ENCODE measurements at places on chromosomes 5 and 9.

- no peak for DNase-seq
Observed at GRCh38 chr9:103287361-103287760, 292.2 kb downstream of the CYLC2 start.

DNA sequence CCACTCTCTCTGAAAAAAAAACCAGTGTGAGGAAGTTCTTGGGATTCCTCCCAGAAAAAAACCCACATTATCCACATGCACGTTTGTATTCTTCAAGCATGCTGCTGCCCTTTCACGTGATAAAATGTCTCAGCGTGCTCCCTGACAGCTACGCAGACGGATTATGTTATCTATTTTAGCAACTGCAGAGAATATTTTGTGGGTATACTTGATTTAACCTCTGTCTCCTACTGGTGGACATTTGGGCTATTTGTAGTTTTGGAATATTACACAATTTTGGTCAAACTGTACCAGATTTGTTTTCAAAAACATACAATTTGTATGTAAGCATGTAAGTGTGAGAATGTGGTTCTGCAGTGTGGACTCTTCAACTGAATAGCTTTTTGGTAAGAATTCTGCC lies 10.7 kb downstream of the PRRC2B start:
- DNase-seq: no peak

DNA sequence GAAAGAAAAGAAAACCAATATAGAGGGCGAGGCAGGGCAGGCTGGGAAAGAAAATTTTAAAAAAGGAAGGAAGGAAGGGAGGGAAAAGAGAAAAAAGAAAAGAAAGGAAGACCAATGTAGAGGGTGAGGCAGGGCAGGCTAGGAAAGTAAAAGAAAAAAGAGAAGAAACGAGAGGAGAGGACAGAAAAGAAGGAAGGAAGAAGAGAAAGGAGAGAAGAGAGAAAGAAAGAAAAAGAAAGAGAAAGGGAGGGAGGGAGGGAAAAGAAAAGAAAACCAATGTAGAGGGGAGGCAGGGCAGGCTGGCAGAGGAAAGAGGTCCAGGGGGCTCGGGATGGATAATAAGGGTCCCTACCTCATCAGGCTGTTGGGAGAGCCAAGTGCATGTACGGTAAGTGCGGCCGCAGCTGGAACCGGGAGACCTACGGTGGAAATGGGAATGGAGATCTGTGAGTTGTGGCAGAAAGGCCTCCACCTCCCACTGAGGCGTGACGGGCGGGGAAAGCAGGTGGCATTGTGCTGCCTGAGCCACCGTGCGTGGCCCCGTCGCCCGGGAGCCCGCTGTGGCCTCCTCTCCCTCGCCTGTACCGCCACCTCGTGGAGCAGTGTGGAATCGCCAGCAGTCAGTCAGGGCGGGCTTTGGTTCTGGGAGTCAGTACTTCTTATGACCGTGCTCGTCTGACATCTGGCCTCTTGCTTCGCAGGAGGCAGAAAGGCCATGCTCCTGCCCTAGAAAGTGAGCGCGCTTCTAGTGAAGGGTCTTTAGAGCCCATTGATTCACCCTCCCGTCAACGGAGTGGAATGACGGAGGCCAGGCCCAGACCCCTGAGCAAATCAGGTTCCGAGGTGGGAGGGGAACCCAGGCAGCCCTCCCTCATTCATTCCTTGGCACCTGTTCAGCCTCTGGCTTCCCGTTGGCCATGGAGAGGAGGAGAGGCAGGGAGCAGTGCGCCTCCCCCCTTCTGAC lies 10.4 kb upstream of the NHP2 start:
- DNase-seq: peak; percentile 86

DNA sequence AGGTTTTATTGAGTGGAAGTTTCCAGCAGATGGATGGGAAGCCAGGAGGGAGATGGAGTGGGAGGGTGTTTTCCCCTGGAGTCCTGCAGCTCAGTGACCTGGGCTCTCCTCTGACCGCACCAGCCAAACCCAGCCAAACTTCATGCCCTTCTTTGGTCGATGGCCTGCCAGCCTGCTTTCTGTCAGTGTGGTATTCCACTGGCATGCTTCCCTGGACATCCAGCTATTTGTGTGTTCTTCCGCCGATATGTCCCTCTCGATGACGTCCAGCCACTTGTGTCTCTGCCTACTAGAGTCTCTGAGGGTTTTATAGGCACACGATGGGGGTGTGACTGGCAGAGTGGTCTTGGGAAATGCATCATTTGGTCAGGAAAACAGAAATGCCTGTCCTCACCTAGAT lies 33.8 kb downstream of the GPBP1 start:
- DNase-seq: no peak

- no peak for DNase-seq
Observed at GRCh38 chr5:97131139-97131710, 11.2 kb downstream of the LIX1 start.

DNA sequence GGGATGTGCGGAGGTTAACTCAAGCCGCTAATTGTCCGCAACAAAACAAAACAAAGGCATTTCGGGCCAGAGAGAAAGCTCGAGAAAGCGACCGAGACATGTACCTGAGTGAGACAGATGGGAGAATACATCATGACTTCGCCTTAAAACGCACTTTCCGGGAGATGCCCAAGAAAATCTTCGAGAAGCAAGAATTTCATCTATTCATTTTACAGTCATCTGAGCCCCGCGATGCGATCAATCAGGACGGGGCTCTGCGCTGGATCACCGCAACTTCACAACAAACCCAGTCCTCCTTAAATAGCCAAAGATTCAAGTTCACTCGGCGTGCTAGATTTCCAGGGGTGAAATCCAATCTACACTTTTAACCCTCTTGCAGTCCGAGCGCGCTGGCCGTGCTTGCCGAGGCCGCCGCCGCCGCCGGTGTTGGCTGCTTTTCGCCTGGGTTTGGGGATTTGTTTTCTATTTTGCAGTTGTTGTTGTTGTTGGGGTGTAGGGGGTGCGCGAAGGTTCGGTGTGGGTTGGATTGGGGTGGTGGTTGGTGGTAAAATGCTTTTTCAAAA lies 482 bp downstream of the NFIB start:
- DNase-seq: no peak

- DNase-seq: no peak
Observed at GRCh38 chr9:6630502-6631206, 14.9 kb downstream of the GLDC start.

GRCh38 chr5:145800181-145800580 lies 35.0 kb downstream of the PRELID2 start:
- DNase-seq: no peak

- DNase-seq: no peak
Observed at GRCh38 chr5:94024101-94024500, 282.7 kb upstream of the POU5F2 start.

DNA sequence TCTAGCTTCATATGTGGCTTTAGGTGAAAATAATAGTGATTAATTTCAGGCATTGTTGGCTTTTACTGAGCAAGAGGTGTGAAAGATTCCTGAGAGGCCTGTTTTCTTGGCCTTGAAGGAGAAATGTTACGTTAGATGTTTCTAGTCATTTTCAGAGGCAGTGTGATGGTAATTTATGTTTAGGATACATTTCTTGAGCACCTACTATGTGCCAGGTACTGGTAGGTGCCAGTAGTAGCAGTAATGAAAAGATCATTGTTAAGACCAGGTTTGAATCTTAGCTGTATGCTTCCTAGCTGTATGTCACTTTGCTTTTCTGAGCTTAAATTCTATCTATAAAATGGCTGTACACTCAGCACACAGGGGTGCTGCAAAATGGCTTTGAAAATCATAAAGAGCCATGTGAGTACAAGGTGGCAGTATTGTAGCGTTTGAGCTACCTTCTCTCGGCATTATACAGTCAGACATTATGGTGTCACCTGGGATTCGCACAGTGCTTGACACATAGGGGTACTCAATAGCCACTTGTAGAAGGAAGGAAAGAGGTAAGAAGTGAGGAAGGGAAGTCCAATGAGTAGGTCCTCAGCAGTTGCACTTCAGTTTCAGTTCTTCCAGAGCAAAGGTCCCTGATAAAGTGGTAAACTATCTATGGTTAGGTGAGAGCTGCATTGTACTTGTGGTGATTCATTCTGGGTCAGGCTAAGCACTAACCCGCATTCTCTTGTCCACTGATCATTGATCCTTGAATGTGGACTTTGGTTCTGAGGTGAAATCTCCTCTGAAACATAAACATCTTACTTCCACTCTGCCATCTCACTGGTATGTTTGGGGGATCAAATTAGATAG lies 166.5 kb upstream of the NR3C1 start:
- no peak for DNase-seq

DNA sequence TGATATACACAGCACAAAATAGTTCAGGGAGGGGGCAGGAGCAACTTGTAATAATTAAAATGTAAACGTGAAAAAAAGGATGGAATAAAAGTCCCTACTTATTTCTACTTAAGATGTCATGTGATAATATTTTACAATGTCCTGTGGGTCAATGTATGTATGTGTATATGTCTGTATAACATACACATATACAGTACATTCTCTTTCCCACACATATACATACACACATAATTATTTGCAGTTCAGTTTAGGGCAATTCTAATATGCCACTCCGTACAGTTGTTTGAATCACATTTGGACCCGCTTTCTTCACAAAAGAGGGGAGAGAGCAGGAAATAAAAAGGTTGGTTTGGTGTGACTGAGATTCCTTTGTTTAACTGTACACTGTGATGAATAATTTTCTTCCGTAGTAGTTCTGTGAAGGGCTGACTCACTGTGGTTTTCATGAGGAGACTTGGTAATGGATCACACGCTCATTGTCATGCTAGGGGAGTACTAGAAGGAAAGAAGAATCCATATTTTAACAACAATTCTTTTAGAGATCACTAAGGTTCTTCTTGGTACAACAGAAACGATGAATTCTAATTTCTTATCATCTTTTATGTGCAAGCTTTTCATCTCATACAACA lies 26.2 kb upstream of the ACOT12 start:
- DNase-seq: no peak

DNA sequence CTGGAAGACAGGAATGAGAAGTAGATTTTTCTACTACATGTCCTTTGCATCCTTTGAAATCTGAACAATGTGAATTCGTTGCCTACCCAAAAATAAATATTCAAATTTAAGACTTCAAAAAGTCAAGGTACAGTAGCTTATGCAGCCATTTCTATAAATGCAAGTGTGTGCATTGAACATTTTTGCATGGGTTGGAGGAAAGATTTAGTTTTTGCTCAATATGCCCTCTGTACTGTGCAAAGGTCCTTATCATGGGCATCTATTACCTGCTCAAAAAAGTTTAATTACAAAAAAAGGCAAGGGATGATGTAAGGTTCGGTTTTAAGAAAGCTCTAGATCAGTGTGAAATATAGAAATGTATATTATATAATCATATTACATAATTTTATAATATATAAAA lies 22.6 kb downstream of the AKNA start:
- no peak for DNase-seq

GRCh38 chr5:81354093-81354492 lies 39.8 kb downstream of the ACOT12 start:
- no peak for DNase-seq
